K562 (cell line): ENCODE measurements at places on chromosomes 11 and 22. TPM values are rescaled to one million over a fixed set of nuclear protein-coding genes. Genes with fewer than 3 reads are reported as not detected.

The ABCC8 gene
- 0.27 TPM in 1 of 2 replicates, not detected in the other for total RNA-seq

The MS4A3 gene
- 28.7 and 32.8 TPM in 2 replicates for total RNA-seq

The MUS81 gene
- total RNA-seq, result 81.5 and 91.8 TPM in 2 replicates

The TTC36 gene
- total RNA-seq, result 0.22 and 0.36 TPM in 2 replicates

The OR5B2 gene
- not detected in 2 replicates for total RNA-seq

The SMARCB1 gene
- 79.1 and 79.2 TPM in 2 replicates for total RNA-seq

The CYTH4 gene
- 0.58 and 0.75 TPM in 2 replicates for total RNA-seq

The THRSP gene
- 0.16 and 0.31 TPM in 2 replicates for total RNA-seq

The HEPHL1 gene
- total RNA-seq, result not detected in 2 replicates

The HSPB2 gene
- total RNA-seq, result 0.31 TPM in 1 of 2 replicates, not detected in the other

The AMOTL1 gene
- total RNA-seq, result 29.9 and 35.4 TPM in 2 replicates

The PAX6 gene
- total RNA-seq, result 5.7 and 5.9 TPM in 2 replicates

The ZNF214 gene
- 0.29 TPM in 2 replicates for total RNA-seq

The TSPAN32 gene
- 4.8 and 5.9 TPM in 2 replicates for total RNA-seq
